ENCODE measurements at places on chromosomes 11 and 22.

DNA sequence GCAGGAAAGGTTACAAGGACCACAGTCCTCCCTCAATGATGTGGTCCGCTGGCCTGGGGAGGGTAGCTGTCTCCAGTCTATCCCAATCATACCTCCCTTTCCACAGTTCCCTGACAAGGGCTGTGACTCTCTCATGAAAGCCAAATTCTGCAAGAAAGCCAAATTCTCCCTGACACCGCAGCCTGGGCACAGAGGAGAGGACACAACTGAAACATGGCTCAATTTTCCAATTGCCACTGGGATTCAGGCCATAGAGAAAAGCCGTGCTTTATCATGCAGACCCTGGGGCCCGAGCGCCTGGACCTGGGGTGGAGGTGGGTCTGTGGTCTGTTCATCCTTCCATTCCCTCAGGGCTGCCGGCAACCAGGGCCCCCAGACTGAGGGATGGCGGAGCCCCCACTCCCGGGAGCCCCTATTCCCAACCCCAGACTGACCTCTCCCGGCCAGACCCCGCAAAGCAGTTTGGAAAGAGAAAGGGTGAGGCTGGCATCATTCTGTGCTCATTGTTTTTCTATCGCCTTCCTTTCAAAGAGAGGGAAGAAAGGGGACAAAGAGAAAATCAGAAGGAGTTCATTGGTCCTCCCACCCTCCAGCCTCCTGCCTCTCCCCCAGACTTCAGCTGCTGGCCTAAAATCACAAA, 239.5 kb downstream of the BUD13 start:
- peak; percentile 17 for DNase-seq

DNA sequence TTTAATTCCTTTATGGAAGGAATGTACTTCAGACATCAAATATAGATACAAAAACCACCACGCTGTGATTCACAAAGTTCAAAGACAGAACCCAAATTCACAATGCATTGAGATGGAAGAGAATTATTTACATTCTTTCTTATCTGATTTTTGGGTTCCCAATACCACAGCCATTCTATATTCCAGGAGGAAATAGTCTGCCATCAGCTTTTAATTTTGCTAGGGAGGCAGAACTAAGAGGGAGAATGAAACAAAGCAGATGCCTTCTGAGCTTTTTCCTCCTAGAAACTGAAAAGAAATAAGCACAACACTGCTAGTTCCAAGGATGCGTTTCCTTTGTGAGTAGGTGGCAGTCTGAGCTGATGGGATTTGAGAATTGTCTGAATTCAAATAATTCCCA, 283.0 kb upstream of the NARS2 start:
- DNase-seq, result no peak

DNA sequence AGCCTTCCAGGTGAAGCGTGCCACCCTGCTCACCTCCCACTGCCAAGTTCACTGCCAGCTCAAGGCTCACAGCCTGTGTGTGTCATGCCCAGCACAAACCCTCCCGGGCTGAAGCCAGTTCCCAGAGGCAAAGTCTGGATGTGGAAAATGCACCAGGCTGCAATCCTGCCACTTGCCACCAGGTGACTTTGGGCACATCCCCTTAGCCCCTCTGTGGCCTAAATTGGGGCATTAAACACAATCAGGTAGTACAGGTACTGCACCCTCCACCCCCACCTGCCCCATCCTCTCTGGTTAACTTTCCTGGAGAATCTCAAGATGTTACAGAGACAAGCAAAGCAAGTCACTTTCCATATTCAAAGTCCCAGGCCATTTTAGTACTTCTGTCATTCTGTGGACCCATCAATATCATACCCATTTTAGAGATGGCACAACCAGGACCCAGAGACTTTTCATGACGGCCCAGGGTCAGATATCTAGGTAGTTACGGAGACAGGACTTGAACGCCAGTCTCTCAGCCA, 1.8 kb upstream of the RASD2 start:
- DNase-seq, result no peak

DNA sequence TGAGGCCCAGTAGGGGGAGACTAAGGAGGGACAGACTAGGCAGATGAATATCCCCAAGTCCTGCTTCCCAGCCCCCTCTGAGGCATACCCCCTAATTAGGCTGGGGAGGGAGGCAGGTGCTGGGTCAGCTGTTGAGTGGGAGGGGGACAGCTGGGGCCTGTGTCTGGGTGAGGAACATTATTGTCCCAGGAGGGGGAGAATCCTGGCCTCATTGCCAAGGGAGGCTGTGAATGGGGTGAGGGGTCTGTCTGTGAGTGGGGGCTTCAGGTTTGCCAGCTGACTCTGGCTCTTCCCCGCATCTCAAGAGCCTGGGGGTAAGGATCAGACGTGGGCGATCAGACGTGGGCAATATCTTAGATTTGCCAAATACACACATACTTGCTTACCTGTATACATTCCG, 2.1 kb downstream of the INPPL1 start:
- DNase-seq, result no peak

DNA sequence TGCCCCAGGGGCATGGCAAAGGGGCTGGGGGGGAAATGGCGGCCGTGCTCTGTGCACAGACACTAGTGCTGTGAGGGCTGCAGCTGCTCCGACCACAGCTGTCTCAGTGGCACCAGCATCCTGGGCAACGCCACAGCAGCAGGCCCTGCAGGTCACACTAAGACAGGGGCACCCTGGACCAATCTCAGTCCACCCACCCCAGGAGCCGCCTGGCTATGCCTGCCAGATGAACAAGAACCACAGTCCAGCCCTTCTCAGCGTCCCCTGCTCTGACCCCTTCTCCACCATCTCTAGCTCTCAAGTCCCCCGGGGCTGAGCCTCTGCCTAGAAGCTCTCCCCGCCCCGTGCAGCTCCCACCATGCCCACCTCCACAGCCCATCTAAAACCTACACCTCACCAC, 16.5 kb downstream of the TUBGCP6 start:
- no peak for DNase-seq

- DNase-seq, result no peak
These were observed 392.2 kb downstream of the TBC1D22A start for GRCh38 chr22:47154621-47155081.

DNA sequence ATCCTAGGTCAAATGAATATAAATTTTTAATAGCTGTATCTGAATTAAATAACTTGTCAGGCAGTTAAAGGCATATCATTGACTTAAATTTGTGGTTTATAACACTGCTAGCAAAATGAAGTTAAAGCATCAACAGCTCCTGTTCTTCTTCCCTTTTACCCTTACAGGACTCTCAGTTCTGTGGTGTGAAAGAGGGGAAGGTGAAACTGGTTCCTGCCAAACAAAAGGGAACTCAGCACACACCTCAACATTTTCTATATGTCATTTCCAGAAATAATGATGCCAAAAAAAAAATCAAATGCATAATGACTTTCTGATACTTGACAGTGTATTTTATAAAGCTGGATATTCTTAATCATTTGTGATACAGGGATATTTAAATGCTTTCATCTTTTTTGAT, 21.2 kb downstream of the ARL14EP start:
- no peak for DNase-seq

DNA sequence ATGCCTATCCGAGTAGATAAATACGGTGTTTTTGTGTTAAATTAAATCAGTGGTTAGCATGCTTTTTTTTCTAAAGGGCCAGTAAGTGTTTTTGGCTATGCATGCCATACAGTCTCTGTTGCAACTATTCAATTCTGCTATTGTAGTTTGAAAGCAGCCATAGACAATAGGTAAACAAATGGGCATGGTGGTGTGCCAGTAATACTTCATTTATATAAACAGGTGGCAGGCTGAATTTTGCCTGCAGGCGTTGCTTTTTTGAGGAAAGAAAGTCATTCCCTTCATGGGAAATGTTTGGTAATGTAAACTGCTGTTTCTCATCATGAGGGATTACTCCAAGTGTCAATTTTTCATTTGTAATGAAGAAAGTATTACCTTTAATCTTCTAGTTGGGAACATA, 106.5 kb downstream of the TMEM135 start:
- no peak for DNase-seq

DNA sequence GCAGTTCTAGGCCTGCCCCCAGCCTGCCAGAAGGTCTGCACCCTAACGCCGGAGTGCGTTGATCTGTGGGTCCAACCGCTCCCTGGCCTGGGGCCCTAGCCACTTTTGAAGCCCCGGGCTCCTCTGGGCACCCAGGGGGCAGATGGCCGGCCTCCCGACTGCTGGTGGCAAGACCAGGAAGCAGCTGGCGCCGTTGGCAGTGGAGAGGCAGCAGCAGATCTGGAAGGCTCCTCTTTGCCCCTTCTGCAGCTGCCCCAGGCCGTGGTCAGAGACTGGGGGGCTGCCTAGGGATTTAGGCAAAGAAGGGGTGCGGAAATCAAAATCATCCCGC, 445 bp upstream of the VWCE start:
- no peak for DNase-seq

GRCh38 chr11:135033540-135033939, 621.5 kb upstream of the B3GAT1 start:
- peak; percentile 57 for DNase-seq

DNA sequence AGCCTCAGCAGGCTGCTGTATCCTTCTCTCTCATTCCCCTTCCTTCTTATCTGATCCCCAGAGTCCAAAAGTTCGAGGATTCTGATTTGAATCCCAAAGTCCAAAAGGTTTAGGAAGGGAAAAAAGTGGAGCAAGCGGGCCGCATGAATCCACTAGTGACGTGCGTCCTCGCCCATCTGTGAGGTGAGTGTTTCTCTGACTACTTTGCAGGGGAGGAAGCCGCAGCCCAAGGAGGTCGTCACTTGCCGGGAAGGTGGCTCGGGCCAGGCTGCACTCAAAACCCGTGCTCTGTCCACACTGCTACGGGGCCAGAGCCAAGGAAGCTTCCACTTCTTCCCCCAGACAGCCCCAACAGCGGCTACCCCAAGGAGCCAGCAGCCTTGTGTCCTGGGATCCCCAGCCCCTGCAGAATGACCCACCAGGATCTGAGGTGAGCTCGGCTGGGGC, 16.3 kb downstream of the SLC25A18 start:
- no peak for DNase-seq

- no peak for DNase-seq
These were observed 123.4 kb upstream of the SYT13 start for GRCh38 chr11:45409587-45409986.

- DNase-seq, result no peak
These were observed 3.1 kb downstream of the CDC42EP1 start for GRCh38 chr22:37563153-37564081.

DNA sequence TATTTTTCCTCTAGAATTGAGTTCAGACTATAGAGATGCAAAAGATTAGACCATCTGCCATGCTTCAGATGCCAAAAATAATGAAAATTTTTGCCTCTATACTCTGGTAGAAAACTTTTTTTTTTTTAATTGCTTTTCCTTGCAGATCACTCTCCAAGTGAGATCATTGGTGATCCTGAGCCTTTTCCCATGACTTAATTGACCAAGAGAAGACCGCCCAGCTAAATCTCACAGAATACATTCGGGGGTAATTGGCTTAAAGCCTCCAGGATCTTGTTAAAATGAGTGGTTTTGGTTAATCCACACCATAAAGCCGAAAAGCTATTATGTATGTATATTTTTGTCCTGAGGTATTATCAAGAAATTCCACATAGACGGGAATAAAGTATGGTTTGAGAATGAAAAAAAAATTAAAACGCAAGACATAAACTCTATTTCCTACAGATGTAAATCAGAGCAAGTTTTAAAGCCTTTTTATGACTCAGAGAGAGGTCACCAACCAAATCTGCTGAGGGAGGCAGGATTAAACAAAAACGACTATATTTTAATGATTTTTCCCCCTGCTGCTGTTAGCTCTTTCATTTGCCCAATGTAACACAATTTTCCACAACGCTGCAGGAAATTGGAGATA, 64.0 kb downstream of the PARVA start:
- DNase-seq, result no peak
